ENCODE measurements at places on chromosomes 2 and 18.

DNA sequence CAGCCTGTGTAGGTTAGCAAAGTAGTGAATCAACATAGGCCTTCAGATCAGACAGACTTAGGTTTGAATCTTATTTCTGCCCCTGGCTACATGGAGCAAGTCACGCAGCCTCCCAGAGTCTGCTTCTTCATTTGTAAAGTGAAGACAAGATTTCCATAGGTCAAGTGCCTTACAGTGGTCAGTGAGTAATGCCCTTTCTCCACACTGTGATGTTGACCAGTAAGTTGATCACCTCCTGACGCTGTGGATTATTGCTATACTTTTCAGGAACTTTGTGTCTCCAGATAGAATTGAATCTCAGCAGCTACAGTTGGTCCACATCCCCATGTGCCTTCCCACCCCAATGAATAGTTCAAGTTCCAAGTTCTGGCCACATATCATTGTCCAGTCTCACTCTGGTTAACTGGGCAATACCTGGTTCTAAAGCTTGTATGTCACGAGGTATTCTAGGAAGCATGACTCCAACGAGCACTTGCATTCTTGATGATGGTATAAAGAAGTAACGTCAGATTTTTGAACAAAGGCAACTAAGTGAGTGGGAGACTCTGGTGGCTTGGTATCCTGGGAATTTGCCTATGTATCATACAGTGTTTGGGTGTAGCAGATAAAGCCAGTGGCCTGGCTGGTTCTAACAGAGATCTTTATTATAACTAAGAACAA lies 2.1 kb upstream of the CLIP4 start:
- no peak for DNase-seq

GRCh38 chr2:76749858-76750257 lies 772.3 kb downstream of the LRRTM4 start:
- DNase-seq = no peak

DNA sequence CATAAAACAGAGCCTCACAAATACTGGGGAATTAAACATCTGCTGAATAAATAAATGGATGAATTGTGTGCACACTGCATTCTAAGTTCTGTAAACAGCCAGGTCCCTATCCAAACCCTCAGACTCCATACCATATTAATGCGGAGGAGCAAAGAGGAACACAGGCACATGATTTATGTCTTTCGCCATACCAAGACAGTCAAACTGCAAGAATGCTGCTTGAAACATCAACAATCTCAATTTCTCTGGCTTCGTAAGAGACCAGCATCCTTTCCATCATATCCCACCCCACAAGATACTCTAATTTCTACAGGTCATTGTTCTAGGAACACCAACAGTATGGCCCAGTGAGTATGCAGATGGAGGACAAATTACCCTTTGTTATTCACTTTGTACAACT lies 15.0 kb downstream of the KANSL3 start:
- DNase-seq = no peak

GRCh38 chr2:37733251-37733650 lies 61.8 kb upstream of the CDC42EP3 start:
- DNase-seq = no peak

- DNase-seq = no peak
These were observed 91.5 kb downstream of the TPGS2 start for GRCh38 chr18:36737316-36737715.

DNA sequence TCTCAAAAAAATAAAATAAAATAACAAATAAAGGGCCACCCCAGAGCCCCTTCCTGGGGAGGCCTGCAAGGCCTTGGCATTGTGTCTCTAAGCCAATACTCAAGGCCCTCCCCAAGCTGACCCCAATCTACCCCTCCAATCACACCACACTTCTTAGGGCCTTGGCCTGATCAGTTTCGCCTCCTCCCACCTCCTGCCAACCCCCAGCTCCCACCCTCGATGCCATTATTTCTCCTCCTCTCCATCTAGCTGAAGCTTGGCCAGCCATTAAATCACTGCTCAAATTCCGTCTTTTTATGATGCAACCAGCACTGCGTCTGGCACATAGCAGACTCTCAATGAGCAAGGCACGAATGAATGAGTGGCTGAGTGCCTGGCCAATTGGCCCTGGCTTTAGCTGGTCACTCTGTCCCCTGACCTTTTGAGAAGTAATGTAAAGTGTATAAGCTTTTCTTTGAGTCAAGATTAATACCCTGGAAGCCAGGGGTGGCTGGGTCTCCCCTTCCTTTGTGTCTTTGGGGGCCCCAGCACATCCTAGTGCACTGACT lies 55.9 kb downstream of the SMAD7 start:
- DNase-seq = no peak
